ENCODE measurements at places on chromosomes 2 and 18.

- no peak for DNase-seq
Observed at GRCh38 chr2:195613922-195614321, 43.1 kb upstream of the SLC39A10 start.

- DNase-seq = no peak
Observed at GRCh38 chr2:142930835-142931398, 53.5 kb downstream of the KYNU start.

- no peak for DNase-seq
Observed at GRCh38 chr2:100941646-100942240, 60.3 kb upstream of the RPL31 start.

- DNase-seq = no peak
Observed at GRCh38 chr2:226426292-226426736, 373.3 kb downstream of the IRS1 start.

DNA sequence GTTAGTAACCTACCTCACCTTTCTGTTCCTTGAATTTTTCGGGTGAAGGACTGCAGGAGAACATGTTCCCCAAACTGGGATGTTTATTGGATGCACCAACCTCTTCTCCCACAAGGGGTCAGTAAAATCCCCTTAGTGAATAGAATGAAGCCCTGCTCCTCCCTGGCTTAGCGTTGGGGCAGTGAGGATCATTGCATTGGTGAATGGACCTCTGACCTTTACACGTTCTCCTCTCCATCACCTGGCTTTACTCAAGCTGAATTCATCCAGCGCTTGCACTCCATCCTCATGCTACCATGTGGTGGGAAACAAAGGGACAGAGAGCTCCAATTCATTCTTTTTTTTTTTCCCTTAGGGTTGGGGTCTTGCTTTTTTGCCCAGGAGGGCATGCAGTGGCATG is 157.2 kb downstream of the MIB1 start:
- DNase-seq = peak; percentile 32

DNA sequence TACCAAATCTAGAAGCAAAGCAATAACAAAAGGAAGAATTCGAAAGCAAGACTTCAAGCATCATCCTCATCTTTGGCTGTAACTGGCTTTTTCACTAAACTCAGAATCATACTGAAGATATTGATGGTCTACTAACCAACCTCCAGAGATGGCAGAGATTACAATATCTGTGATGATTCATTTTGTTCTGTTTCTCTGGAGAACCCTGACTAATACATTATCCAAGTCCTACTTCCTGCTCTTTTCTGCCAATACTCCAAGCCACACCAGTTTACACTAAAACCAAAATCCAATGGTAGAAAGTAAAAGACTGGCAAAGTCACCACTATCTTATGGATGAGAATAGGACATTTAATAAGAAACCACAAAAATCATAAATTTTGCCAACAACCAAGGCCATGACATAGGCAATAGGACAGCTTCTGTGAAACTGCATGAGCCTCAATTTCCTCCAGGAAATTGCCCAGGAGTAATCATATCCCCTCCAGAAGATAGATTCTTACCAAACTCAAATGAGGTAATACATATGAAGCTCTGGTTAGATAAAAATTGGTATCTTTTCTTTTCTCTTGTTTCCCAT is 159.8 kb downstream of the METTL4 start:
- no peak for DNase-seq

- DNase-seq = no peak
Observed at GRCh38 chr2:159211447-159212396, 74.8 kb downstream of the WDSUB1 start.

DNA sequence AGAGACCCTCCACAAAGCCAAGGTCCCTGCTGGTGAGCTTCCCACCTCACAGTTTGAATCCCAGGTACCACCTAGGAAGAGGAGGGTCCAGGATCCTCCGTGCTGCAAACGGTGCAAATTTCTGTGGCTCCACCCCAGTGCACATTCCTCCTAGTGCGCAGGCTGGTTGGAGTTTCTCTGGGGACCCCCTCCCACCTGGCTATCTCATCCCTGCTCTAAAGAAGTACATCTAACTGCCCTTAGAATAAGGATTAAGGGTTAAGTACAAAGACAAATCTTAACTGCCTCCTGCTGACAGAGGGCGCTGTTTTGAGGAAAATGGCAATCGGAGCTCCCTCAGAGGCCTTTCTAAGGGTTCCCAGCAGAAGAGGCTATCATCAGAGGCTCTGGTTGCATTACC is 109.6 kb upstream of the FSIP2 start:
- no peak for DNase-seq

DNA sequence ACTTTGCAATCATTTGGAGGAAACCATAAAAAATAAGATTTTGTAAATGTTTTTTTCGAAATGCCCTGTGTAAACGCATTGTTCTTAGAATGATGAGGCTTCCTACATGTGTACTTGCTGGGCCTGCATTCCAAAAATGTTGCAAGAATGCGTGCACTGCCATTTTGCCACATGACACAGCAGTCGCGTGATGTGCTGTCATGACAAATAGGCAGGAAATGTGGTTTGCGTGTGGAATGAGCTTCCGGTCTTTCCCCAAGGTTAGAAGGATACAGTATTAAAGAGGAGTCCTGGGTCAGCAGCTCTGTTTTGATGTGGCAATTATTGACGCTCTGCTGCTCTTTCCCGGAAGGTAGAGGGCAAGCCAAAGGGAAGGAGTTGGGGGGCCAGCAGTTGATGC is 18.1 kb upstream of the SERPINB2 start:
- no peak for DNase-seq

GRCh38 chr2:118548880-118549488 is 298.5 kb downstream of the EN1 start:
- no peak for DNase-seq

DNA sequence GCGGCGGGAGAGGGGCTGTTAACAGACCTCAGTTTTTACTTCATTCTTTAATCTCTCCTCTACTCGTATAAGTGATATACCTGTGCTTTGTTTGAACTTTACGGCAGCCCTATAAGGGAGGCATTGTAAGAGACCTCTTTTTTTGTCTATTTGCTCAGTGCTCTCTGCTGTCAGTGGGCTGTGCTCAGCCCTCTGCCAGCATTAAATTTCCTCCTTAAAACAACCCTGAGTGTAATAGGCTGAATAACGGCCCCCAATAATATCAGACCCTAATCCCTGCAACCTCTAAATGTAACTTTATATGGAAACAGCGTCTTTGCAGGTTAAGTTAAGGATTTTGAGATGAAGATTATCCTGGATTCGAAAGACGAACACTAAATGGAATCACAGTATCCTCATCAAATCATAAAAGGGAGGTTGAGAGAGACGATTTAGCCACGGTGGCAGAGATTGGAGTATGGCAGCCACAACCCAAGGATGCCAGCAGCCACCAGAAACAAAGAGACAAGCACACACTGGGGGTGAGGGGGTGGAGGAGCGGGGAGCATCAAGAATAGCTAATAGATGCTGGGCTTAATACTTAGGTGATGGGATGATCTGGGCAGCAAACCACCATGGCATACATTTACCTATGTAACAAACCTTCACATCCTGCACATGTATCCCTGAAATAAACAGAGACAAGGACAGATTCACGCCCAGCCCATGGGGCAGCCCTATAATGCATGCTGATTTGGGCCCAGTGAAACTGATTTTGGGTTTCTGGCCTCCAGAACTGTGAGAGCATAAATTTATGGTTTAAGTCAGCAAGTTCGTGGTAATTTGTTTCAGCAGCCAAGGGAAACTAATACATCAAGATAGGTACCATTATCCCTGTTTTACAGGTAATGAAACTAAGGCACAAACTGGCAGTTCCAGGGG is 894 bp upstream of the FARSB start:
- peak; percentile 27 for DNase-seq

- no peak for DNase-seq
Observed at GRCh38 chr2:207233731-207234130, 68.0 kb upstream of the KLF7 start.

GRCh38 chr18:57231864-57232263 is 85.0 kb downstream of the BOD1L2 start:
- no peak for DNase-seq

GRCh38 chr2:118333664-118334063 is 245.4 kb downstream of the INSIG2 start:
- DNase-seq = no peak

DNA sequence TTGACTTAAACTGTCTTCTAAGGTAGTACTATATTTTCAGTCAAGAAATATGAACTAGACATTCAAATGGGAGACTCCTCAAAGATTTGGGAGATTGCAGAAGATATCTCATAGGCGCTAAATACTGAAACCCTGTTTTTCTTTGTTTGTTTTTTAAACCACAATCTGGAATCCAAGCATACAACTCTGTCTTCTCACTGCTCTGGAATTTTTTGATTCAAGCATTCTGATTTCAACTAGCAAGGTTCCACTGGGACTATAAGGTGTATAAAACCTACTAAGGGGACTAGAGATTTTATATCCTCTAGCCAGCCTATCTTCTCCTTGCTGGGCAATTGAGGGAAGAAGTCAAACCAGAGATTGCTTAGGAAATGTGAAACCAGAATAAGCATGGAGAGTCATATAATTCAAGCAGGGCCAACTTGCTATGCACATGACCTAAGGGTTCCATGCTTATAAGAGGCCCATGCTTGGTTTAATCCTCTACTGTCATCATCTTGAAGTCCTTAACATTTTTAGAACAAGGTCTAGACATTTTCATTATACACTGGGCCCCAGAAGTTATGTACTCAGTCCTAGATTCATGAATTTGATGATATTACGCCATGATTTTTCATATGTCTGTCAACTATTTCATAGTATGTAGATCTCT is 405.5 kb downstream of the PARD3B start:
- DNase-seq = no peak

GRCh38 chr2:51401546-51401945 is 369.6 kb upstream of the NRXN1 start:
- no peak for DNase-seq

DNA sequence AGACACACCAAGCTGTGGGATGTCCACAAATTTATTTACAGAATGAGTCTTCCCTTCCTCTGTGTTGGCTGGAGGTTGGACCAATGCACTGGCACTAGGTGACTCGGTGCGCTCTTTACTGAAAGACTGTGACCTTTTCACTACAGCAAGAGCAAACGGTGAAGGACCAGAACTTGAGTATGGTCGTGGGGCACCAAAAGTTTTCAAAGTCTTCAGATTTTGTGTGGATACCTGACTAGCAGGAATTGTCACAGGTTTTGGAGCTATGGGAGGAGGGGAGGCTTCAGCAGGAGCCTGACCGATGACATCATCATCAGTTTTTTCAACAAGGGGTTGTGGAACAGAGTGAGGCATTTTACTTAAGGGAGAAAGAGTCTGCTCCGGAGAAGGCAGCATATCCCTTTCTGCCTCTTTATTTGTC is 73.0 kb upstream of the GRB14 start:
- DNase-seq = no peak

- DNase-seq = no peak
Observed at GRCh38 chr2:26971911-26972786, 1.7 kb downstream of the MAPRE3 start.

DNA sequence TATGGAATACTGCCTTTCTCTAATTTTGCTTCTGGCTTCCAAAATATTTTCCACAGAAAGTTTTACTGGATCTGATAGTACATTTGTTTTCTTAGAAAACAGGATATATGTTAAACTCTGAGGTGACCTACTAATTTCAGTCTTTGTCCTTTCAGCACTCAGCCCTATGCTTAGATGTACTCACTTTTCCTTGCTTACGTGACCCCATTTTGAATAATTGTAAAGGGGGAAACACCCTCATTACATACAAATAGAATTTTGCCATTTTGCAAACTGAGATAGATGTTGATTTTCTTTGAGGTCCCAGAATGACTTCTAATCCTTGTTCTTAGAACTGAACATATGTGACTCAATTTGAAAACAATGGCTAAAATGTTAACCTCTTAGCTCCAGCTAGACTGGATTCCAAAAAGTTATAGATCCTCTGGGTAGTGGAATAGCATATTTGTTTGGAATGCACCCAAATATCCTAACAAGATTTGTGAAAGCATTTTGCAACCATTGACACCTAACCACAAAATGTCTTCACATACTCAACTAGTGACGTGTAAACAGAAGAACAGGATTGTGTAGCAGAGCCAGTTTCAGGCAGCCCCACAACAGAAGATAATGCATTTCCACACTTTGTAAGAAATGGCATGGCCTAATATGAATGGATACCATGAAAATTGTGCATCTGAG is 44.8 kb upstream of the EHBP1 start:
- DNase-seq = no peak

- DNase-seq = no peak
Observed at GRCh38 chr2:218260742-218261422, at the start of gene GPBAR1. Gene GPBAR1, plus strand, starts transcription at chr2:218261015. Its CDS starts 1,710 bp downstream, at chr2:218262725.

DNA sequence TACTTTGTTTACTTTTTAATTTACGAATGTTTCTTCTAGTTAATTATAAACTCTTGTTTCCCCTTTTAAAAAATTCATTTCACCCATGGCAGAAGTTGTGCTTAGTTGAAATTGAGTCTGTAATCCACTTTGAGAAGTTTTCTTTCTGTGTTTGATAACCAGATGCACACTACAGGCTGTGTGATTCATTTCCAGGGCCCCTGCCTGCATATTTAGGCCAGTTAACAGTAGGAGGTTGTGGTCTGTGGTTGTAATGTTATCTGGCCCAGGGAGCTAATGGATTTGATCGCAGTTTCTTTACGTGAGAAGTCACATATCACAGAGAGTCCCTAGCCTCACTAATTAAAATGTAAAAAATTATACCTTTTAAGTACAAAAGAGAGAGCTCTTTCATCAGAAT is 3.3 kb downstream of the CDH7 start:
- no peak for DNase-seq

- DNase-seq = no peak
Observed at GRCh38 chr2:219049282-219049681, 8.0 kb upstream of the CFAP65 start.

DNA sequence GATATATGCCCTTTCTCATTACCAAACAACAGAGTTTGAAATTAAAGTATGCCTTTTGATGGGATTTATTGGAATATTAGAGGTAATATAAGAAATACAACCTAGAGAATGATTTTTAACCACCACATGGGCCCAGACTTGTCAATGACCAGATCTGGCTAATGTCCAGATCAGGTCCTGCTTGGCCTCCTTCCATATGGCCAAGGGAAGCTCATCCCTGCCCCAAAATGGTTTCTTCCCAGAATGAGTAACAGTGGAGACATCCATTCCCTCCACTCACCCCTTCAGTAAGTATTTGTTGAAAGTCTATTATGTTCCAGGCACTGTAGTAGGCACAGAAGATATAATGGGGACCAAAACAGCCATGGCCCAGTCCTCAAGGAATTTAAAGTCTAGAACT is 54.9 kb downstream of the ANTXR1 start:
- no peak for DNase-seq

GRCh38 chr2:86323273-86324021 is 14.0 kb downstream of the REEP1 start:
- no peak for DNase-seq

GRCh38 chr2:1976112-1976511 is 231.8 kb upstream of the PXDN start:
- DNase-seq = no peak

DNA sequence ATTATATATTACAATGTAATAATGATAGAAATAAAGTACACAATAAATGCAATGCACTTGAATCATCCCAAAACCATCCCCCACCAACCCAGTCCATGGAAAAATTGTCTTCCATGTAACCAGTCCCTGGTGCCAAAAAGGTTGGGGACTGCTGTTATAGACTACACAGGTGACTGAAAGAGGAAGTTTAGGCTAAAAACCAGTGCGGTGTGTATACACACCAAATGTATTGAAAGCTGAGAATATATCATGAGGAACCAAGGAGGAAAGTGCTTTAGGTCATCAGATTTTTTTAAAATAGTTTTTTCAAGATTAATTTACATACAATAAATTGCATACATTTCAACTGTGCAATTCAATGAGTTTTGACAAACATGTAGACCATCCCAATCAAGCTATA is 20.5 kb upstream of the C1D start:
- DNase-seq = no peak

All from DND-41 (cell line).